ENCODE measurements at places on chromosomes 16 and 17.

DNA sequence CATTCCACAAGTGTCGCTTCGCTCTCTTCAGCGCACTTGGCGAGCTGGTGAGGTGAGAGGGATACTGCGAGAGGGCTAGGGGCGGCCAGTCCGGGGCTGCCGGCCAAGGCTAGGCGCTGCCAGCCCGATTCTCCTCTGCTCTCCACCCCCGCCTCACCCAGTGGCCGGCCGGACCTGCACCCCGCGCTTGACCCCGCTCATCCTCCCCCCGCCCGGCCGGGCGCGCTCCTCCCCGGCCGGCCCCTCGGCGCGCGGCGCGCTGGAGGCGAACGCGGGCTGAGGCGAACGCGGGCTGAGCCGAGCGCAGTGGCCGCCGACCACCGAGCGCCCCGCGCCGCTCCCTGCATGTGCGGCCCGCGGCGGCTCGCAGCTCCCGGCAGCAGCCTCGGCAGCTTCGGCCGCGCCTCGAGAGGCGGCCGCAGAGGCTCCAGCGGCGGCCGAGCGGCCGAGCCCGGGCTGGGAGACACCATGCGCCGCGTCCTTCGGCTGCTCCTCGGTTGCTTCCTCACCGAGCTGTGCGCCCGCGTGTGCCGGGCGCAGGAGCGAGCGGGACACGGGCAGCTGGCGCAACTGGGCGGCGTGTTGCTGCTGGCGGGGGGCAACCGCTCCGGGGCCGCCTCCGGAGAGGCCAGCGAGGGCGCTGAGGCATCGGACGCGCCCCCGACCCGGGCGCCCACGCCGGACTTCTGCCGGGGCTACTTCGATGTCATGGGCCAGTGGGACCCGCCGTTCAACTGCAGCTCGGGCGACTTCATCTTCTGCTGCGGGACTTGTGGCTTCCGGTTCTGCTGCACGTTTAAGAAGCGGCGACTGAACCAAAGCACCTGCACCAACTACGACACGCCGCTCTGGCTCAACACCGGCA is at the start of gene SHISA9:
Gene SHISA9, plus strand, starts transcription at position 2 of the 865 bp plus-strand sequence.
- no peak for DNase-seq

DNA sequence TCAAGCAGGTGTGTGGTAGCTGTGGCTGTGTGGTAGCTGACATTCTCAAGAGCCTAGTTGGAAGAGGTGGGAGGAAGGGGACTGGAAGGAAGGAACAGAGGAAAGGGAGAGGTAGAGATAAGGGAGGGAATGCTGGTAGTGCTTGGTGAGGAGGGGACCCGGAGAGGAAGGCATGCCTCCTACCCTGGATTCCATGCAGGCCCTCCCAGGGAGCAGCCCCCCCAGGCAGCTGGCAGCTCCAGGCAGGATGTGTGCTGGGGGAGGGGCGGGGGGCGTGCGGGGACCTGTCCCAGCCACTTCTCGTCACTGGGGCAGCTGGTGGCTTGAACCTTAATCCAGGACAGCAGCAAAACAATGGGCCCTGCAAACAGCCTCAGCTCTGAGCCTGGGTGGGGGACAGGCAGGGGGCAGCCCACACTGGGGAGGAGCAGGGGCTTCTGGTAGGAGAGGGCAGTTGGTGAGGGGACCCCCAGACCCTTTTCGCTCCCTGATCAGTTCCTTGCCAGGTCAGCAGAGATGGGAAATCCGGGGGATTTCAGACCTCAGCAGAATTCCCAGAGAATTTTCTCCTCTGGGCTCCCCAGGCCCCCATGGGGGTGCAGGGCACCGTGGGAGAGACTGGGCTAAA is 27.1 kb downstream of the ARHGAP23 start:
- DNase-seq, result no peak

GRCh38 chr16:1781758-1782407 is 488 bp downstream of the SPSB3 start:
- DNase-seq, result no peak

- DNase-seq, result no peak
These were observed 621.0 kb downstream of the WWOX start for GRCh38 chr16:78720416-78720815.

GRCh38 chr17:43028221-43028861 is 3.3 kb downstream of the RND2 start:
- no peak for DNase-seq

DNA sequence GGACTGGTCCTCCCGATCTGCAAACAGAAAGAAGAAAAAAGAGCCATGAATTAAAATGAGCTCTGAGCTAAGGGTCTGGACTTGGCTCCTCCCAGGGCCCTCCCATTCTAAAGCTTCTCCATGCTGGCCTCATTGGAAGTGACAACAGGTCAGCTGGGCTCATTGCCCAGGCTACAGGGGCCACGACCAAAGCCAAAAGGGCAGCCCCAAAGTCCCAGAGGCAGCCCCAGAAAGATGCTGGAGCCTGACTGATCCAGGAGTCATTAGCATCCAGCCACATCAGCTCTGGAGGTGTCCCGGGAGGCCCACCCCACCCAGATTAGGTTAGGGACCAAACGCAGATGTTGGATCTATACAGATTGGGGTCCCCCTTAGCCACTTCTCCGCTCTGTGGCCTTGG is 58.2 kb downstream of the MYH11 start:
- DNase-seq, result no peak

DNA sequence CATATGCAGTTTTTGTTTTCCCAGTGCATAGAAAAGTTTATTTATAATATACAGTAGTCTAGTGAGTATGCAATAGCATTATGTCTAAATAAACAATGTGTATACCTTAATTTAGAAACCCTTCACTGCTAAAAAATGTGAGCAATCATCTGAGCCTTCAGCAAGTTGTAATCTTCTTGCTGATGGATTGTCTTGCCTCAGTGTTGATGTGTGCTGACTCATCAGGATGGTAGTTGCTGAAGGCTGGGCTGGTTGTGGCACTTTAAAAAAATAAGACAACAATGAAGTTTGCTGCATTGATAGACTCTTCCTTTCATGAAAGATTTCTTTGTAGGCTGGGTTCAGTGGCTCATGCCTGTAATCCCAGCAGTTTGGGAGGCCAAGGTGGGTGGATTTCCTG is 13.9 kb upstream of the CAPNS2 start:
- DNase-seq, result peak; percentile 8
